HEK293T (cell line): ENCODE measurements at places on chromosomes 5 and 9.

DNA sequence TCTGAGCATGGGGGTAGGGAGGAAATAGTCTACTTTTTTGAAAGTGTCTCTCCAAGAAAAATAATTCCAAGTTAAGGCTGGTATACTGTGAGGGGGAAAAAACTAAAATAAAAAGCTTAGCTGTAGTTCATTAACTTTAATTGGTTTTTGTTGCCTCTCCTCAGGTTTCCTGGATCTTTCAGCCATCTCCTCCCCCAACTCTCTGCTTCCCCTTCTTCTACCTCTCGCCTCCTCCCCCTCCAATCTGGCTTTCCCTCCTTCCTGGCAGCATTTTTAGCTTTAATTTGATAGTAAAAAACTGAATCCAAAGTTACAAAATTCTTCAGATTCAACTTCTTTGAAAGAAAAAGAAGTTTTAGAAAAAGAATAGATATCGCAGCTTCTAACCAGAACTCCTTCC lies 462.6 kb downstream of the CETN3 start:
- no peak for DNase-seq

- no peak for DNase-seq
These were observed 12.4 kb downstream of the CLPTM1L start for GRCh38 chr5:1332461-1333001.

GRCh38 chr5:5810461-5810860 lies 388.0 kb downstream of the ICE1 start:
- no peak for DNase-seq

DNA sequence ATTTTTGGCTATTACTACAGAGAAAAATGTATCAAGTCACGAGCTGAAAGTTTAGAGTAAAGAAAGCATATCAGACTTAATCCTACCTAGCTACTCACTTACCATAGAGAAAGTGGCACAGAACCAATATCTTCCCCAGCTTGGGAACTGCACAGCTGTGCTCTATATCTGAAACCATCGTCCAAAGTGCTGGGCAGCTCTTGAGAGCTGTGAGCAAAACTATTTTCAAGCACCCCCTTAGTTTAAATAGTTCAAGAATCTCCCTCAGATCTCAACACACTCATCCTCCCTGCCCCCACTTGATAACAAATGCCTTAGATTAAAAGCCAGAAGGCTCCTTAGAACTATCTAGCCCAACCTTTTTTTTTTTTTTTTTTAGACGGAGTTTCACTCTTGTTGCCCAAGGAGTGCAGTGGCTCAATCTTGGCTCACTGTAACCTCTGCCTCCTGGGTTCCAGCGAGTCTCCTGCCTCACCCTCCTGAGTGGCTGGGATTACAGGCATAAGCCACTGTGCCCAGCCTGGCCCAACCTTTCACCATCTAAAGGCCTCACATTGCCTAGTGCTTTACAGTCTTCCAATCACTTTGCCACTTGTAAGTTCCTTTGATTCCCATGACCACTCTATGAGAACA lies 94.2 kb upstream of the APC start:
- DNase-seq: no peak

GRCh38 chr9:2574203-2574602 lies 47.4 kb upstream of the VLDLR start:
- no peak for DNase-seq
